ENCODE measurements at places on chromosomes 16 and 17.

GRCh38 chr16:53309457-53309856, 124.8 kb upstream of the RBL2 start:
- DNase-seq = no peak

- no peak for DNase-seq
These were observed 16.5 kb upstream of the CLEC3A start for GRCh38 chr16:78005881-78006280.

- no peak for DNase-seq
These were observed 20.0 kb downstream of the NUFIP2 start for GRCh38 chr17:29273924-29274323.

DNA sequence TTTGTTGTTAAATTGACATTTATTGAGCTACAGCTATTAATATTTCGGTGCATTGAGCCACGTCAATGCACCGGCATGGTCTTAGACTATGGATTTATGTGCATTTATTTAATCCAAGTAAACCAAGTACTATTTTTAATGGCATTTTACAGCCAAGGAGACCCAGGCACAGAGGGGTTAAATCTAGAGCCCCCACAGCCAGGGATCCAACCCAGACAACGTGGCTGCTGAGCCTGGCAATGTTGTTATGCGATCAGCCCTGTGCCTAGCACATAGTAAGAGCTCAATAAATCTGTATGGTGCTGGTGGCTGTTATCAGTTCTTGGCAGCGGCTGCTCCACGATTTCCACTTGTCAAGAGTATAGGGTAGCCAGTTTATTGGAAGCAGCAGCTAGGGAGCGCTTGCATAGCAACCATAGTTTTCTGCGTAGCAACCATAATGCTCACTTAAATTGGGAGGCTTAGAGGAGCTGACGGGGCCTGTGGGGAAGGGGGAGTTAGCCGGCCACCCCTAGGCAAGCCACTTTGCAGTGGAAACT, 541 bp upstream of the RBBP6 start:
- DNase-seq = no peak

DNA sequence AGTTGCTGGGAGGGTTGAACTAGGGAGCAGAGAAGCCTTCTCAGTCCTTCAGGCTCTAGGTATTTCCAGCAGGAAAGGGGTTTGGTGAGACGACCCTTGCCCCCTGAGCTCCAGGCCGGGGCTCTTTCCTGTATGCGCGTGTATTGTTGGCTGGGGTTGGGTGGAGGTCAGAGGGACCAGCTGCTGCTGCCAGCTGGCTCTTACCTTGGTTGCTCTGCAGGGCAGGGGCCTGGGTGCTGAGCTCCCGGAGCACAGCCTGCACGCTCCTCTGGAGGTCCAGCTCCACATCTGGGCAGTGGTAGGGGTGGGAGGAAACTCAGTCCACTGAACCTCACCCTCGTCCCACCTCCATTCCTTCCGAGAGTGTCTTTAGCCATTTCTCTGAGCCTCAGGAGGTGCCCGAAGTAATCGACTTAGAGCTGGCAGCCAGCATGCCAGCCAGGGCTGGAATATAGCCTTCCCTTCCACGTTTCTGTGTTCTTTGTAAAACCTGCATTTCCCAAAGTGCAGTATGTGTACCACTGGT, 28.0 kb downstream of the PIK3R6 start:
- DNase-seq = no peak

GRCh38 chr16:56614549-56614991, 6.2 kb downstream of the MT2A start:
- DNase-seq = no peak

DNA sequence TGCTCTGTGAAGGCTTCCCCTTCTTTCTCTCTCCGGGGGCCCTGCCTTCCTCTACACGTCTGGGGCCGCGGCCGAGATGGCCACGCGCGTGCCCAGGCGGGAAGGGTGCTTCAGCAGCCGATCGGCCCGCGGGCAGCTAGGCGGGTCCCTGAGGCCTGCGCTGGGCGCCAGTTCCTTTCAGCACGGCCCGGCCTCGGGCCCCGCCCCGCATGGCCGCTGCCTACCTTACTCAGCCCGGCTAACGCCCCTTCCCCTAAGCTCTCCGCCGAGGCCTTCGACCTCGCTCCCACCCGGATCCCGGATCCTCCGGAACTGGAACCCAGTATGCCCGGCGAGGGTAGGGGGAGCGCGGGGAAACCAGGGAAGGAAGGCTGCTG, 335 bp downstream of the TMEM11 start:
- DNase-seq = no peak

- no peak for DNase-seq
These were observed 52.2 kb downstream of the TBC1D16 start for GRCh38 chr17:79983456-79983855.

- no peak for DNase-seq
These were observed 25.8 kb upstream of the TNFSF12 start for GRCh38 chr17:7523033-7523432.

- DNase-seq = no peak
These were observed 60.9 kb downstream of the PDPK1 start for GRCh38 chr16:2598723-2599122.

DNA sequence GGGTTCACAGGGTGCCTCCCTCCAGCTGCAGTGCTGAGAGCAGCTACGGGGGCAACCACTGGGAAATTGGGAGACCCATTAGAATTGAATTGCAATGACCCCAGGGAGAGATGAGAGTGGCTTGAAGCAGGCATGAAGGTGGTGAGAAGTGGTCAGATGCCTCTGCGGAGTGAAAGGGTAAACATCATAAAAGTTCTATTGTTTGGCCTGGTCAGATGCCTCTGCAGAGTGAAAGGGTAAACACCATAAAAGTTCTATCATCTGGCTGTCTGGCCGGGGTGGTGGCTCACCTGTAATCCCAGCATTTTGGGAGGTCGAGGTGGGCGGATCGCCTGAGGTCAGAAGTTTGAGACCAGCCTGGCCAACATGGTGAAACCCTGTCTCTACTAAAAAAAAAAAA, 53.5 kb downstream of the TNFRSF13B start:
- DNase-seq = no peak

DNA sequence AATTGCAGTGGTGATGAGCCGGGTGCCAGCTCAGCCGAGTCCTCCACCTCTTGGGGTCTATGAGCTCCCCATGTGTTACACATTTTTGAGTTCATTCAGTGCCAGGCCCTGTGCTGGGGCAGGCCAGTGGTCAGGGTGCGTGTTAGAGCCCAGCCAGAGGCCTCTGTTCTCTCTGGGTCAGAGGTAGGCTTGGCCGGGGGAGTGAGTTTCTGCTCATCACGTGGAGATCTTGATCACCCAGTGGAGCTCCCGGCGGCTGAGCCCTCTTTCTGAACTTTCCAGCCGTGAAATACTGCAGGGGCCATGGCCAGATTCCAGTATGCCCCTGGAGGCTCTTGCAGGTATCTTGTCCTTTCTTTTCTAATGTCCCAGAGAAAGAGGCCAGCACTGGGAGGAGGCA, 93.0 kb downstream of the RAP1GAP2 start:
- DNase-seq = no peak

DNA sequence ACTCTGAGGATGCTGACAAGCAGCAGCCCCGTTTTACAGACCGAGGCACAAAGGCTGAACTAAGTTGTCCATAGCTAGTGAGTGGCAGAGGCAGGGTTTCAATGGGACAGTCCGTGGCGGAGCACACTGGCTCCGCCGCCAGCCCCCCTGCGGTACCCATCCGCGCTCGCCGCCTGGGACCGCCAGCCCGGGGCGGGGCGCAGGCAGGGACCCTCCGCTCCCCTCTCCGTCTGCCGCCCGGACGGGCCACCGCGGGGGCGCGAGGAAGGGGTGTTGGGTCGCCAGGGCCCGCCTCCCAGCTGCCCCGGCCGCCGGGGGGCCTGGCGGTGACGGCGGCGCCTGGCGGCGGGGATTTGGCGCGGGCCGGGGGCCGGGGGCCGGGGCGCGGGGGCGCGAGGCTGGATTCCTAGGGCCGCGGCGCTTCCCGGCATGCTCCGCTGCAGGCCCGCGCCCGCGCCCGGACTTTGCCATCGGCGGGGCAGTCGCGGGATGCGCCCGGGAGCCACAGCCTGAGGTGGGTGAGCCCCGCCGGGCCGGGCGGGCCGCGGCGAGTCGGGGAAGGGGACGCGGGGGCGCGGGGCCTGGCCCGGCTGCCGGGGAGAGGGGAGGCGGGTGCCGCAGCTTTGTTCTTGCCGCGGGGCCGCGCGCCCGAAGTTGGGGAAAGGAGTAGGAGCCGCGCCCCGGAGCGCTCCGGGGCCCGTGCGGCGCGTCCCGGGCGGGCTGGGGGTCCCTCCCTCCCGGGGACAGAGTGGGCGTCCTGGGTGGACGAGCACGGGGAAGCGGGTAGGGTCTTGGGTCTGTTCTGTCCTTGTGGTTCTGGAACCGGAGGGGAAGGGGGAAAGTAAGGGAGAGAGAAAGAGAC, at the start of gene TMEM98:
Gene TMEM98 (plus strand): TSS at position 430 of the 862 bp plus-strand sequence. CDS start 3,376 bp downstream, outside the sequence.
- DNase-seq = no peak

DNA sequence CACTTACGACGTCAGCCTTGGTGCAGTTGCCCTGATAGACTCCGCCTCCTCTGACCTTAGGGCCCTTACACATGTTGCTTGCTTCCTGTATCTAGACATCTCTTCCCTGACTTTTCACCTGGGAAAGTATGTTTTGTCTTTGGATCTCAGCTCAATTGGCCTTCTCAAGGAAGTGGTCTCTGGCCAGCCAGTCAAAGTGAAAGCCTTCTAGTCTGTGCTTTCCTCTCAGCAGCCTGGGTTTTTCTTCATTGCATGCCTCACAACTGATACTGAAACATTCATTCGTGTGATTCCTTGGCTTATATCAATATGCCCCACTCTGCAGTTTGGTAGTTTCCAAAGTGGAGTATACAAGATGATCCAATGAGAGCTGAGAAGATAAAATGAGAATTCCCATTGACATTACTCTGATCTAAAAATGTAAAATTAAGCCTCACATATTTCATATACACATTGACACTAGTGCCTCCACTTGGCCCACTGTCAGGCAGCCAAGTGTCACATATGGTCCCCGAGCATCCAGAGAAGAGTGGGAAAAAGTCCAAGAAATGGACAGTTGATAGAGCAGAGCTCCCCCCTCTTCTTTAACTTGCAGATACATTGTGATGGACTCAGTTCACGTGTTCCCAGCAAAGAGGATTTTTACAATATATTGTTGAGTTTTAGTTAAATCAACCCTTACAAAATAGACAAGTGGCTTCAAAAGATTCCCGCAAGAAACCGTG, 371.2 kb upstream of the ASIC2 start:
- no peak for DNase-seq

- no peak for DNase-seq
These were observed 223.9 kb downstream of the TANC2 start for GRCh38 chr17:63189930-63190329.

- DNase-seq = no peak
These were observed 19.4 kb downstream of the GGA3 start for GRCh38 chr17:75241996-75242460.

- no peak for DNase-seq
These were observed at the start of gene ZFHX3 for GRCh38 chr16:73047536-73048291. ZFHX3 (minus strand) TSS chr16:73048128; CDS start chr16:72960145, 87,983 bp downstream.

GRCh38 chr16:20344611-20345010, 7.9 kb downstream of the UMOD start:
- no peak for DNase-seq

GRCh38 chr17:75549246-75550138, 24.0 kb downstream of the LLGL2 start:
- DNase-seq = no peak
